ENCODE measurements at places on chromosomes 7 and 10.

DNA sequence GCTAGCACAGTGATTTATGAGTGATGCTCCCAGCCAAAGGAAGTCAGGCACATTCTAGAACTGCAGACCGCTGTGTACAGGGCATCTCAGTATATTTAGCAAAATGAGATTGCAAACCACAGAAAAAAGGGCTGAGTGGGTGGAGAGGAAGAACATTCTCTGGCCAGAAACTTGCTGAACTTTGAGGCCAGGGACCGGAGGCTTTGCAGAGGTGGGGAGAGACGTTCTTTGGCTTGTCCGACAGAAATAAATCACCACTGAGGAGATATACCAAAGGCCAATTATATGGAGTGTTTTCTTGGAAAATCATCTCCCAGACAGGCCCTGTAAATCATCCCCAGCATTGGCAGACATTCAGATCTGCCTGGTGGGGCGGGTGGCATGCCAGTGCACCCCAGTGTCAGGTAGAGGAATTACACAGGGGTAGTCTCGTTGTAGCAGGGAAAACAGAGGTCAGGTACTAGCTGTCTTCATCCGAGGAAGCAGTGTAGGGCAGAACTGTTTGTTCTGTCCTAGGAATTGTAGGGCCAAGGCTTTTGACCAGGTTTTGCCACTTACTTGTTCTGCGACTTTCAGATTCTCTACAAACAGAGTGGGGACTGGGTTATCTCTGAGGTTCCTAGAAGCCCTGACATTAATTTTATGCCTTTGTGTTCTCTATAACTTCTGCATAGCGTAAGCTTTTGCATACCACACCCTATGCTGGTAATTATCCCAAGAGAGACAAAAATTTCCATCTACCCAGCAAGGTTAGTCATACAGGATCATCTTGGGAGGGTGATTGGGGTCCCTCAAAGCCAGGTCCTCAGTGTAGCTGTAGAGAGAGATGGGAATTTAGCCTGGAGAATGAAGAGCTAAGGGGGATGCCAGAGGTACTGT, 655.6 kb downstream of the LRMDA start:
- peak; percentile 68 for DNase-seq

GRCh38 chr7:157718303-157719007, 381.7 kb downstream of the DNAJB6 start:
- DNase-seq: no peak

- no peak for DNase-seq
These were observed 216.8 kb downstream of the THSD7A start for GRCh38 chr7:11615174-11615573.

DNA sequence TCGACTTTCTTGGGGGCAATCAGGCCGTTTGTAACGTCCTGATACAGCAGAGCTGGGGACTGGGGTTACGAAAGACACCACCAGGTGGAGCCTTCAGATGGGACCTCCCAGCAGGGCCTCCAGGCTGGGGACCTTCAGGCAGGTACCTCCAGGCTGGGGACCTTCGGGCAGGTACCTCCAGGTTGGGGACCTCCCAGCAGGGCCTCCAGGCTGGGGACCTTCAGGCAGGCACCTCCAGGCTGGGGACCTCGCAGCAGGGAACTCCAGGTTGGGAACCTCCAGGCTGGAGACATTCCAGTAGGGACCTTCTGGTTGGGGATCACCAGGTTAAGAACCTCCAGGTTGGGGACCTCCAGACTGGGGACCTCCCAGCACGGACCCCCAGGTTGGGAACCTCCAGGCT, 23.5 kb upstream of the GPR146 start:
- no peak for DNase-seq

DNA sequence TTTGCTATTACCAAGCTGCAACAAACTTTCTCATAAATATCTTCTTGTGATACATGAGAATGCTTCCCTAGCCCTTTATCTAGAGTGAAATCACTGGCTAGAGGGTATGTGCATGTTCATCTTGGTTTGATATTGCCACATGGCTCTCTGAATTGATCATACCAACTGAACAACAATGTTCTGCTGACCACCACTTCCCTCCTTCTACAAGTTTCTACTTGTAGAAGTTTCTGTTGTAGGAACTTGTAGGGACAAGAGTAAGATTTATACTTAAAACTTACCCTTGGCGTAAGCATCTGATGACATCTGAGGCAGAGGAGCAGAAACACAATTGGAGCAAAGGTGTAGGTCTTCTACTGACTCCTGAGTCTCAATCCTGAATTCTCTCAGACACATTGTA, 86.3 kb upstream of the FAM13C start:
- no peak for DNase-seq

DNA sequence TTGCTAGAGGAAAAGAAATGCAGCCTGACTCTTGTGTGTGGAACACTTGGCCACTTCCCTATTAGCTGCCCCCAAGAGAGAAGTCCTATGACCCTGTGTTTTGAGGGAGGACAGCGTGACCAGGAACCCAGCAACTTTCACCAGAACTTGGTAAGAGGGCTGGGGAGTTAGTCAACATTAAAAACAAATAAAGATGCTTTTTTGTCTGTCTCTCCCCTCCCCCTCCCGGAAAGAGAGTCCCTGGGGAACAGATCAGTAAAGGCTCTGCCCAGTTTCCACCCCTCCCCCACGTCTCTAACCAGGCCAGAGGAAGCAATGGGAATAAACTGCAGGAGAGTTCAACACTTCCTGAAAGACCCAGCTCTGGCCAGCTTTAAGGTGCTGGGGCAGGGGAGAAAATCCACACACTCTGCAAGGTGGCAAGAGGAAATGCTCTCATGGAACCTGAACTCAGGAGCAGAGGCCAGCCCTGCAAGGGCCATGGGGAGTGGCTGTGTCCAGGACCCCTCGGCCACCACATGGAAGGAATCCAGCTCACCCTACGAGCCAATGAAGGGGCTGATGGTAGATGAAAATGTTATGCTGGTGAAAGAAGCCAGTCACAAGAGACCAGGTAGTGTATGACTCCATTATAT, 21.5 kb downstream of the SH3PXD2A start:
- no peak for DNase-seq

DNA sequence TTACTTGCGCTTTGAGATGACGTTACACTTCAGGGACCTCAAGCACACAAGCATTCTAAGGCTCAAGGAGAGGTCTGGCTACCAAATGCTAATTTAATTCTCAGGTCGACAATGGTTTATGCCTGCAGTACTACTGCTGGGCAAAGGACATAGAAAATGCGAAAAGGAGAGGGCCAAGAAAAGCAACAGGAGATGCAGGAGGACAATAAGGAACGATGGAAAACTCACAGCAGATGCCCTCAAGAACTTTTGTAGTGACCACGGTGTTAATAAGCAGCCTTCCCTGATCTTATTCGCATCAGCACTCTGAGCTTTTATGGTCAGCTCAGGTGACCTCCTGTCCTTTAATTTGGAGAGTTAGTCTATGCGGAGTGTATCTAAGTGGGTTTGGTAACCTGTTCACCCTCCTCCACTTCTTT, 146.3 kb downstream of the GPR85 start:
- DNase-seq: no peak

GRCh38 chr7:101998029-101998905, 180.8 kb downstream of the CUX1 start:
- DNase-seq: no peak

- DNase-seq: no peak
These were observed 212.8 kb downstream of the PTN start for GRCh38 chr7:137130751-137131158.

Data from AG09309 (cell line).